CD4-positive, alpha-beta T cell treated with Interleukin-17A for 4 hours (primary cell): ENCODE measurements at places on chromosomes 7 and 10.

DNA sequence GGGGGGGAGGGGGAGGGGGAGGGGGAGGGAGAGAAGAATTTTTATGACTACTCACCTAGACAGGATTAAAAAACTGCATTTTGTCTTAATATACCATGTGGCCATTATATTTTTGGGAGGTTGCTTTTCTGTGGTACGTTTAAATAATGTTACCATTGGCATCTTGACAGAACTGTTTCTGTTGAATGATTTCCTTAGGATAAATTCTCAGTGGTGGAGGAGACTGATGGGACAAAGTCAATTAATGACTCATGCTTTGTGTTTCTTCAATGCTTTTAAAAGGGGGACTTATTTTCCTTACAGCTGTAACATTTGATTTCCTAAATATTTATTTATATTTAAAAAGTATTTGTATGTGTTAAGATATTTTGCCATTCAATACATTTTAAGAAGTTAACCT, 13.7 kb downstream of the AGR2 start:
- DNase-seq = no peak

DNA sequence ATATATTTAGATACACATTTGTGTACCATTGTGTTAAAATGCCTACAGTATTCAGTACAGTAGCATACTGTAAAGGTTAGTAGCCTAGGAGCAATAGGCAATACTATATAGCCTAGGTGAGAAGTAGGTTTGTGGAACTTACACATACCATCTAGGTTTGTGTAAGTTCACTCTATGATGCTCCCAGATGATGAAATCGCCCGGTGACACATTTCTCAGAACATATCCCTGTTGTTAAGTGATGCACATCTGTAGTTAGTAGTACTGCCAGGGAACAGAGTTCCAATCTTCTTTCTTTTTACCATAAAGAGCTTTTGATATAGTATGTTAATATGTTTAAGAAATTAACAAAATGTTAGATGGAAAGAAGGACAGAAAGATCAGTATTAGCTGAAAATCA, 138.2 kb downstream of the SNX13 start:
- DNase-seq = no peak

- no peak for DNase-seq
Measured at GRCh38 chr7:132964876-132965275, 117.0 kb downstream of the CHCHD3 start.

DNA sequence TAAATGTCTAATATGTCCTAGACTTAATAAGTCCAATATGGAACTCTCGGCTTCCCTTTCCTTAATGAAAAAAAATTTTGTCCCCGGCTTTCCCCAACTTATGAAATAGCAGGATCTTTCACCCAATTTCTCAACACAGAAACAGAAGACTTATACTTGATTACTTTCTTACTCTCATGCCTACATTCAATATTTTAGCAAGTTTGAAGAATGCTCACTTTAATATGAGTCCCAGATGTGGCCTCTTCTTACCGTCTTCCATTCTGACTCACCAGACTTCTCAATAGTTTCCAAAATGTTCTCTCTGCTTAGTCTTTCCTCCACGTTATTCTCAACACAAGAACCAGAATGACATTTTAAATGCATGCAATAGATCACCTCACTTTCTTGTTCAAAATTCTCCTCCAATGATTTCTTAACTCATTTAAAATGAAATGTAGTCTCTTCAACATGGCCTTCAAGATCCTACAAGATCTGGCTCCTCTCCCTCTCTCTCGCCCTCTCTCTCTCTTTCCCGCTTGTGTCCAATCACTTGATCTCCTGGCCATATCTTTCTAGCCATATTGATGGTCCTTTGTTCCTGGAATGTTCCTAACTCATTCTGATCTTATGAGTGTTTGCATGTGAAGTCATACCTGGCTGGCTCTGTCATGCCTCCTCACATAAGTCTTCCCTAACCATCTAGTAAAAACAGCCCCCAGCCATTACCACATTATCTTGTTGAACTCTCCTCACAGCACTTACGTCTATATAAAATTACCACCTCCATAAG, 119.7 kb upstream of the FAM3C start:
- no peak for DNase-seq

GRCh38 chr10:13989616-13990015, 341.1 kb downstream of the FRMD4A start:
- no peak for DNase-seq

DNA sequence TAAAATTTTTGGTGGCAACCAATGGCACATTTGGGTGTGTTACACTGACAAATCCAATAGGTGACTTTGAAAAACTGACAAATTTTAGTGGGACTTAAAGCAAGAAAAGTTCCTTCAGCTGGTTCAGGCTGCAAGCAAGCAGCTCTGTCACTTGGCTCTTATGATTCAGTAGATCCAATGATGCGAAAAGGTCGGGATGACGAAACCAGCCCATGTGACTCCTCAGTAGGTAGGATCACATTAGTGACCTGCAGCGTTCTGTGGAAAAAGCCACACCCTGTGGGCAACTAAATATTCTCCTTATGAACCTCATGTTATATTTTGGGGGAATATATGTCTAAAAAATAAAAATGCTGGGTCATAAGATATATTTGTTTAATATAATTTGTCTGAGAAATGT, 13.3 kb upstream of the TSGA13 start:
- no peak for DNase-seq

- no peak for DNase-seq
Measured at GRCh38 chr10:34581801-34582532, 233.1 kb downstream of the PARD3 start.

DNA sequence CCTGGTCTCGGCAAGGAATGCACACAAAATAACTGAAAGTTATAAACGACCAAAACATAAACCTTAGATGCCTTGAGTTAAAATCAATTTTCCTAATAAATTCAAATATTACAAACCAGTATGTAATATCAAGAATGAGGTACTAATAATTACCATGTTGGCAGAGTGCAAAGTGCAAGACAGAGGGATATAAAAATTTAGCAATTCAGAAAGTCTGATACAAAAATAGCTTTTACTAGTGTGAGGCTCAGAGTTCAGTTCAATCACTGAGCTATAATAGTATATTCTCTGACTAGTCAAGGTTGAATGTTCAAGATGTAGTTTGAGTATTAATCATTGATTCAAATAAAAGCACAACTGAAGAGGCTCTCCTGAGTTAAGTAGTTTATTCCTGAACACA, 4.8 kb upstream of the AUTS2 start:
- DNase-seq = no peak

GRCh38 chr10:132272231-132272971, 35.3 kb downstream of the STK32C start:
- DNase-seq = no peak

GRCh38 chr7:126659124-126659523, 593.6 kb downstream of the GRM8 start:
- DNase-seq = no peak

DNA sequence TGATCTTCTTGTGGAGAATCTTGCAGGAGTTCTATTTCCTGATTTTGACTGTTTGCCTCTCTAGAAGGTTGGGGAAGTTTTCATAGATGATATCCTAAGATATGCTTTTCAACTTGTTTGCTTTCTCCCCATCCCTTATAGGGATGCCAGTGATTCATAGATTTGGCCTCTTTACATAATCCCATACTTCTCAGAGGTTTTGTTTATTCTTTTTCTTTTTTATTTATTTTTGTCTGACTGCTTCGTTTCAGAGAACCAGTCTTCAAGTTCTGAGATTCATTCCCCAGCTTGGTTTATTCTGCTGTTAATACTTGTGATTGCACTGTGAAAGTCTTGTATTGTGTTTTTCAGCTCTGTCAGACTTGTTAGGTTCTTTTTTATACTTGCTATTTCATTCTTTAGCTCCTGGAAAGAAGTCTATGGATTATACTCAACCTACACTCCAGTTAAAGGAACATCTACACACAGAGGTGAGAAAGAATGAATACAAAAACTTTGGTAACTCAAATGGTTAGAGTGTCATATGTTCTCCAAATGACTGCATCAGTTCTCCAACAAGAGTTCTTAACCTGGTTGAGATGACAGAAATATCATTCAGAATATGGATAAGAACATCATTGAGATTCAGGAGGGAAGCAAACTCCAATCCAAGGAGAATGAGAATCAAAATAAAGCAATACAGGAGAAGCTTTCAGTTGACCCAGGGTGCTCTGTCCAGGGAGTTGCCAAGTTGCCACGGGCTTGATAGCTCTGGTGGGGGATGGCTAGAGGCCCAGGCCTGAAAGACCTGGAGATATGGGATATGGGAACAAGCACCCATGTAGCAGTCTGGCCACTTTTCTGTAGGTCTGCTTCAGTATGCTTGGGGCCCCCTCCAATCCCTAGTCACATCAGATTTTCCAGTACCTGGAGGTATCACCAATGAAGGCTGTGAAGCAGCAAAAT, 150.3 kb downstream of the AHR start:
- no peak for DNase-seq

DNA sequence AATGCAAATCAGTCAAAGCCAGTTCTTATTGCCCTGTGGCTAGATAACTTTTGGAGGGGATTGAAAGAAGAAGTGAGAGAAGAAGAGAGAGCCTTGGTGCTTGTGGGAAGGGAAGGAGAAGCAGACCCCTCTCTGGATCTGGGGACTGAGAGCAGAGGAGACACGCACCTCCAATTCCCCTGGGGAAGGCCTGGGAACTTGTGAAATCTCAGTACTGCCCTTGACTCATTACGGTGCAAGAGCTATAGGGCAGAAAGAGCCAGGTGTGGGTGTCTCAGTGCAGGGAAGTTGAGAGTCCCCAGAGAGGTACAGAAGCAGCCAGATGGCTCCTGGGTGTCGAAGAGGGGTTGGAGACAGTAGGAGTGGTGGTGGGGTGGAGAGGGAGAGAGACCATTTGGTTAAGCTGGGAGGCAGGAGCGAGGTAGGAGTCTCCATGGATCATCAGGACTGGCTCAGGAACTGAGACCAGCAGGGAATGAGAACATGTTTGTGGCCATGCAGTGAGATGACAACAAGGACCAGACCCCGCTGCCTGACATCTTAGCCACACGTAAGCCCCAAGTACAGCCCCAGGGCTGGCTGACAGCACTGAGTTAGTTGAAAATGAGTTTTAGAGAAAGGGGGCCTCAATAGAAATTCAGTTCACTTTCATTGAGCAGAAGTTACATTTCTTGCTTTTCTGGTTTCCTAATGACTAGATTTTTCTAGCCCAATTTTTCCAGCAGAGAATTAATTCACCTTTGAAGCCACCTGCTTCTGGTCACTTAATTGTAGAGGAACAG, 238.2 kb downstream of the BUB3 start:
- no peak for DNase-seq

DNA sequence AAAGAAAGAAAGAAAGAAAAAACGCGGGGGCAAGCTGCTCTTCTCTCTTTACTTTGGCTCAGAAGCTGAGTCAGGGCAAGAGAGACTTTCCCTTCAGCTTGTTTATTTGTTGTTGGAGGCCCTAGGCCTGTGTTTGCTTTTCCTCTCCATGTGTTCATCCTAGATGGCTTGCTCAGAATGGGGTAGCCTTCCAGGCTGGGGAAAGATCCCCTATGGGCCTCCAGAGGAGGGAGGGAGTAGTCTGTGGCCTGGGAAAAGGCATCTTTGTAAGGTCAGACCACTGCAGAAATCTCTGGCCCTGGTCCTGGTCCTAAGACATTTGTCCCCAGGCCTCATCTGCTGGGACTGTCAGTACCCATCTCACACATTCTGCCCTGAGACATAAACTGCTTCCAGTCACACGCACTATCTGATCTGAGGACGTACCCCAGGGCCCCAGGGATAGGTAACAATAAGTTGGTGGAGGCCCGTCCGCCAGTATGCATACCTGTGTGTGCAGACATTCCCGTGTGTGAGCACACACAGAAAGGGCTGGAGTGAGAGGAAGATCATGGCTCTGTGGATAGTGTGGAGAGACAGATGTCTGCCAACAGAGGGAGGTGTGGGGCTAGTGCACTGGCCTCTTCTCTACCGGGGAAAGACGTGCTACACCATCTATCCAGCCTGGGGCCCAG, 4.9 kb upstream of the SCD start:
- DNase-seq = peak; percentile 64
